NCI-H226 (cell line): ENCODE measurements at places on chromosomes 2 and 18.

DNA sequence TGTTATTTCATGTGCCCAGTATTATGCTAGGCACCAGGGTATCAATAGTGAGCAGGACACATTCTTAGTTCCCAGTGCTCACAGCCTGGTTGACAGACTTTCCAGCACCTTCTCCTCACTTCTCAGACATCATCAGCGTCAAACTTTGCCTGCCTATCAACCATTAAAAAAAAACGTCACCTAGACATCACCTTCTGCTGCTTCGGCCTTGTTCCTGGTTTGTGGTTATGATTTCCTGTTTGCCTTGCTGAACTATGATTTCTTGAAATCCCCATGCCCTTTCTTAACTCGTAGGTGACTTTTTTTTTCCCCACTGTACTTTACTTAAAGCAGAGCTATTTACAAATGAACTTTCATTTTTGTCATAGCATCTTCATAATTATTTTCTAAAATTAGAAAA, 60.4 kb upstream of the NABP1 start:
- no peak for DNase-seq

DNA sequence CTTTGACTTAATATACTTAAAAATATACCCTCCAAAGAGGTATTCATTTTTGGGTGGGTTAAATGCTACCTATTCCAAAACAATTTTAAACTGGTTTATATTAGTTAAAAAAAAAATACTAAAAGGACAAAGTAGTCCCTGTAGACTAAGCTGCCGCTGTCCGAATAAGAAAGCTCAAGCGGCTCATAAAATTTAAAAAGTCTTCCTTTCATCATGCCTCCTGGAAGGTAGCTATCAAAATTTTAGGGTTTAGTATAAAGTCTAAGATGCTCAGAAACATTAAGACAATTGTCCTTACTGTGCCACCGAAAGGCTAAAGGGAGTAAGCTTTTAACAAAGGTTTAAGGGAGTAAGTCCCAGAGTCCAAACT, 440 bp upstream of the UGGT1 start:
- no peak for DNase-seq

- no peak for DNase-seq
These were observed 9.4 kb downstream of the C2orf42 start for GRCh38 chr2:70181363-70181956.

DNA sequence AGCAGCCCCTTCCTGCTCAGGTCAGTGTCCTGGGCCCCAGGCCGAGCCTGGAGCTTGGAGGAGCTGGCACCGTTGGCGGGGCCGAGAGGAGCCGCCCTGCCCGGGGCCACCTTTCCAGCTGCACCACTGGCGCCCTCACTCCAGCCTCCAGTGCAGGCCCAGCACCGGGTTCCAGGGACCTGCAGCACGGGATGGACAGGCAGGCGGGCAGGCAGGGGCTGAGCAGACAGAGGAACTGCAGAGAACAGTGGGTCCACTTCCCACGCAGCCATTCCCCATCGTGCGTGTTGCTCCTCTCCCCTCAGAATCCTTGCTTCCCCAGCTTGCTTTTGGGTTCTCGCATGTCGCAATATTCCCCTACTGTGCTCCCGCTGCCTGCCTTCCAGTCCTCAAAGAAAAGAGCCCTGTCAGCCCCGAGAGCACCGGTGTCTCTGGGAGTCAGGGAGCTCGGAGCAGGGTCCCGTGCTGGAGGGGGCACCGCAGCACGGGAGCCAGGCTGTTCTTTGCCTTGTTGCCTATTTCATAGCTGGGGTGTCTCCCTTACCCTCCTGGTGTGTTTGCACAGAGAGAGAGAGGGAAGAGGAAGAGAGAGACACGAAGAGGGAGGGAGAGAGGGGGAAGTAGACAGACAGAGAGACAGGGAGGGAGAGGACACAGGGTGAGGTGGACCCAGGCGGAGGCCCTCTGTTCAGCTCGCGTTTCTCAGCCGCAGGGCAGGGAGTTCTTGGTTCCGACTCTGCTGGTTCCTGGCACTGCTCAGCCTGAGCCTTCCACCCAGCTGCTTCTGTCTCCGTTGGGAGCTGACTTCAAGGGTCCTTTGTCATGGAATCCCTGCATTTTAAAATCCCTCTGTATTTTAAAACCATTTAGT, 126.0 kb downstream of the MBP start:
- no peak for DNase-seq

GRCh38 chr2:97722227-97722626, 8.9 kb downstream of the ZAP70 start:
- DNase-seq: no peak

DNA sequence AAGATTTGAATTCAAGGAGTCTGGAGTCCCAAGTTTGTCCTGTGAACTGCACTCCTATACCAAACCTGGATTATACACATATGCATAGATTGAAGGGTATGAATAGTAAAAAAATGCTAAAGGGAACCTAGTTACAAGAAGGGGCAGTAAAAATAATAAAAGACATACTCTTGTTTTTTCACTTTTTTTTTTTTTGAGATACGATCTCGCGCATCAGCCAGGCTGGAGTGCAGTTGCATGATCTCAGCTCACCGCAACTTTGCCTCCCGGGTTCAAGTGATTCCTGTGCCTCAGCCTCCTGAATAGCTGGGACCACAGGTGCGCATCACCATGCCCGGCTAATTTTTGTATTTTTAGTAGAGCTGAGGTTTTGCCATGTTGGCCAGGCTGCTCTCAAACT, 22.3 kb downstream of the KRTCAP3 start:
- DNase-seq: no peak

- DNase-seq: no peak
These were observed 55.6 kb downstream of the TGFA start for GRCh38 chr2:70498054-70498453.

DNA sequence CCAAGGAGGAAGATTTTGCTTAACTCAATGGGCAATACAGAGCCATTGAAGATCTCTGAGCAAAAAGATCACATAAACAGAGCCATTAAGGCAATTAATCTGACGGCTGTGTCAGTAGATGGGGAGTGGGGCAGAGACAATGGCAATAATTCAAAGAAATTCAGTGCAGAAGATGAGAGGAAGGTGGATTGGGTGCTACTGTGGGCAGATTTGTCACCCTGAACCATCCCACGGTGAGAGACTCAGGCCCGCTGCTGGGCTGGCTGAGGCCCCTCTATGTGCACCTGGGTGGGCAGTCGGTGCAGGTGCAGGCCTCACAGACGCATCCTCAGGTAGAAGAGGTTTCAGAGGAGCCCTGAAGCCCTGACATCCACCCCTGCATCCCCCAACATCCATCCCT, 458.6 kb downstream of the EIPR1 start:
- no peak for DNase-seq

GRCh38 chr2:216516730-216517350, 18.2 kb downstream of the RPL37A start:
- DNase-seq: no peak

- DNase-seq: no peak
These were observed 156.4 kb downstream of the ZFP36L2 start for GRCh38 chr2:43070030-43070429.

DNA sequence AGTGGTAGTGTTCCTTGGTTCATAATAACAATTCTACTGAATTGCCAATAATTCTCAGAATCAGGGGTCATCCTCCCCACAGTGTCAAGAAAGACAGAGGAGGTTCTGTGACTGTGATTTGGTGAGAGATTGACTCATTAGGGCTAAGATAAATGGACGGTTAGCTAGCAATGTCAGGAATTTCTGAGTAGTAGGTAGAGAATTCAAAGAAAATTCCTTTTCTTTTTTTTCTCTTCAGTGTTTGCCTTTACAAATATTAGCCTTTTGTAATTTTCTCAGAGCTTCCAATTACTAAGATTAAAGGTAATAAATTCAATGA, 16.8 kb upstream of the CRIM1 start:
- DNase-seq: peak; percentile 69

DNA sequence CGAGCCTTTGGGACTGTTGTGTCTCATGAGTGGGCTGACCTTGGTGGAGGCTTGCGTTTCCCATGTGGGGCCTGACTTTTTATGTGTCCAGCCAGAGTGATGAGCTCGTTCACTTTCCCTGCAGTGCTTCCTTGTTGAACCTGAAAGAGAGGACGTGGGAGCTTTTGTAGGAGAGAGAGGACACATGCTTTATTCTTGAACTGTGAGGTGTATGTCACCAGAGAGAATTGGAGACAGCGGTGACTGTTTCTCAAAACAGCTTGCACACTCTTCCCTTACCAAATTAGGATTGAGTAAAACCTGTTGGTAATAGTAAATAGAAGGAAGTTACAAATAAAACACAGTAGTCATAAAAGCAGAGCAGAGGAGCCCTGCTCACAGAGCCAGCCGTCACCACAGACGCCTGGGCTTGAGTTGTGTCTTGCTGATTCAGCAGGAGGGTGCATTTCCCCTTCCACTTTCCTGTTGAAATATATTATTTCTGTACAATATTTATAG, 60.7 kb downstream of the INPP4A start:
- no peak for DNase-seq

GRCh38 chr2:217802266-217802665, 200.5 kb downstream of the TNS1 start:
- no peak for DNase-seq

- DNase-seq: no peak
These were observed 23.3 kb downstream of the PLEK start for GRCh38 chr2:68388358-68388757.

DNA sequence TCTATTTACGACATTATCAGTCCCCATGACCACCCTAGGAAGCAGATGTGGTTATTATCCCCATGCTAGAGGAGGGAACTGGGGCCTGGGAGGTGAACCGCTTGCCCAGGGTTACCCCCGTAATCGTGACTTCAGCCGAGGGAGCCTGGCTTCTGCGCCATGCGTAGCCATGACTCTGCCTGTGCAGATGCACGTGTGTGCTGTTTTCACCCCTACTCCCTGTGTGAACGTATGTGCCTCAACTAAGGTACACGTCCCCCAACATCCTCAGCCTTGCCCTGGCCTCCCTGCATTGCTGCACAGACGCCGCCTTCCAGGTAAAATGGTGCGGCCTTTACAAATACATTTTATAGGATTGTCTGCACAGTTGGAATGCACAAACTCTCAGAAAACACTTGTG, 40.2 kb downstream of the LPIN1 start:
- no peak for DNase-seq

- DNase-seq: no peak
These were observed 224.4 kb upstream of the COPS8 start for GRCh38 chr2:236861196-236861875.

DNA sequence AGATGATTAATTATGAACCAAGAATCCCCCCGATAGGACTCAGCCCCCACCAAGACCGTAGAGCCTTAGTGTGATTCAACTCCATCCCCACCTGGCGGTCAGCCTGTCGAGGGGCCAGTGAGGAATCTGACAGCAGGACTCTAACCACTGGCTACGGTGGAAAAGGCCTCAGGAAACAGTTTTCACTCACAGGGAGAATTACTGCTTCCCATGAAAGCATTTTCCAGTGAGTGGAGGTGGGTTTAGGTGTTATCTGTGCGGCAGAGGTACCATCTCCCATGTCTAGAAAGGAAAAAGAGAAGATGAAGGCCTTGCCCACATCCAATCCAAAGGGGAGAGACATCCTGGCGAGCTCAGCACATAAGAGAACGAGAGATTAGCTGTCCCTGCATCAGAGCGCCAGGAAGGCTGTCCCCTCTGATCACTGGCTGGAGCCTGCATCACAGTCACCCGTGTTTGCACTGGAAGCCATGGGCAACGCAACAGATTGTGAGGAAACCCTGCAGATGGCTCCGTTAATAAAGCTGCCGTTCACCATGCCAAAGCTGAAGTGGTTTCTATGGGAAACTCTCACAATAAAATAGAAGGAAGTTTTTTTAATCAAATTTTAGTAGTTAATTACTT, 22.3 kb downstream of the COX7A2L start:
- no peak for DNase-seq

- DNase-seq: no peak
These were observed 36.1 kb downstream of the TRAK2 start for GRCh38 chr2:201415149-201415548.

GRCh38 chr2:226902041-226902966, 66.5 kb downstream of the RHBDD1 start:
- DNase-seq: no peak
